ENCODE measurements at places on chromosomes 11 and 22.

- DNase-seq = no peak
Measured at GRCh38 chr11:31814176-31814868, 3.2 kb upstream of the PAX6 start.

- DNase-seq = peak; percentile 18
Measured at GRCh38 chr11:62337303-62338181, at the start of gene ASRGL1. Gene ASRGL1, plus strand, starts transcription at chr11:62337448. Its CDS starts 530 bp downstream, at chr11:62337978.

DNA sequence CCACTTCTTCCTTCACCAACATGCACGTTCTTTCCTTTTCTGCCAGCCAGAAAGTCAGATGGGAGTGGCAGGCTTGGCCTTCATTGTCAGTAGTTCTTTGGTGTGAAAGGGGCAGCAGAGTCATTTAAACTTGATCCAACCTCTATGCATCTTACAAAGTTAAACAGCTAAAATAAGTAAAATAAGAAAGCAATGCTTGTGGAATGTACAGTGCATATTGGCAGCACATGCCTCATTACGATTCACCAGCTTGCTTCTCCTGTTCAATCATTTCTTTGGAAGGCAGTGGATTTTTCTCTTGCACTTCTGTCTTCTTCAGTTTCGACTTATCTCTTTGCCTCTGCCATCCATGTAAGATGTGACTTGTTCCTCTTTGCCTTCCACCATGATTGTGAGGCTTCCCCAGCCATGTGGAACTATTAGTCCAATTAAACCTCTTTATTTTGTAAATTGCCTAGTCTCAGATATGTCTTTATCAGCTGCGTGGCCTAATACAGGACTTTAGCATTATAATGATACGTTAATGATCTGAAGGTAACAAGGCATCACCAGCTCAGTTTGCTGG is 14.8 kb downstream of the LGALS12 start:
- no peak for DNase-seq

DNA sequence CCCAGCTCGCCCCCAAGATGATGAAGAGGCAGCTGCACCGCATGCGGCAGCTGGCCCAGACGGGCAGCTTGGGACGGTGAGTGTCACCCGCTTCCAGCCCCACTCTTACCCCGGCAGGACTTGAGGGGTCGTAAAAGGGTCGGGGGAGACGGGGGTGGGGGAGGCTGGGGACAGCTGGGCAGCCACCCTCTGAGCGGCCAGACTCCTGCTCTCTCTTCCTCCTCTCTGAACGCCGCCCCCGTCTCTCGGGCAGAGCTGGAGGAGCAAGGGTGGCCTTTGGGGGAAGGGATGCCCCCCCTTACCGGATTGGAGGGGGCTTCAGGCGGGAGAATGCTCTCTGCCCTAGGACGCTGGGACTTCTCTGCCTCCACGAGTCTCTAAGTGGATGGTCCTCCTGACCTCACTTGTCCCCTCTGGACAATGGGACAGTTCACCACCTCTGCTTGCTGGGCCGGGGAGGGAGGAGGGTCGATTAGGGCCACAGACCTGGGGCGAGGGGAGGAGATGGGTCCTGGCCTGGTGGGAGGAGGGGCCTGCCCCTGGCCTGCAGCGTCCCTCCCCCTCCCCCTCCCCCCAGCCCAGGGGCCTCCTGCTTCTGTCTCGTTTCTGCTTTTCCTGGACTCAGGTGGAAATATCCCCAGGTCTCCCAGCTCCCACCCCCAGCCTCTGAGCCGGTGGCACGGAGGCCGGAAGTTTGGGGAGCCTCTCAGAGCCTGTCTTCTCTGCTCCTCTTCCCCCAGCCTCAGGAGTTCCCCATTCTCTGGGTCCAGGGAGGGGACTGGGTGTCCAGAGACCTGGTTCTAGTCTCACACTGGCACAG is 512 bp downstream of the SH3BP1 start:
- DNase-seq = no peak

DNA sequence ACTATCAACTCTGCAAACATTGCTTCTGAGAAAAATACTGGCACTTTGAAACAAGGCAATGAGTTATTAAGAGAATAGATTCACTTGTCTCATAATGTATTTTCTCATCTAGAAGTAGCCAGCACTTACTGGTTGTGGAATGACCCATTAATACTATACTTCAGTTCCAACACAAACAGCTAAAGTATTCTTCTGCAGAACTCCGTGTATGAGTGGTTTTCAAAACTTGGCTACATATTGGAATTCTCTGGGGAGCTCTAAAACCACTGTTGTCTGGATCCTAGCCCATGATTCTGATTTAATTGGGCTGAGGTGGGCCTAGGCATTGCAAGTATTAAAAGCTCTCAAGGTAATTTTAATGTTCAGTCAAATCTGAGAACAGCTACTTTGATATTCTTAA is 1416.4 kb upstream of the RAG2 start:
- DNase-seq = no peak

DNA sequence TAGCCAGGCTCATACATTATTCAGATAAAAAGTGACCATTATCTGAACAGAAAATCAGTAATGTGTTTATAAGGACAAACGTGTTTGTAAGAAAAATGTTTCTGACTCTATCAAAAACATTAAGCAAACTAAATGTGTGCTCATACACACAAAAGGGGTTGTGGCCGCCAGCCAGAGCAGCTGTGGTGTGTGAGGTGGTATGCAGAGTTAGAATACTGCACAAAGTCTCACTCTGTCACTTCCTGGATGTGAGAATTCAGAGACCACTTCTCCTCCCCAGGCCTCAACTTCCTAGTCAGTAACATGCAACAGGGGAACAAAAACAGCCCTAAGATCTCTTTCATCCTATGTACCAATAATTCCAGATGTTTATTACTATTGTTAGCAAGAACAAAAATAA is 9.4 kb downstream of the OR5B21 start:
- no peak for DNase-seq

DNA sequence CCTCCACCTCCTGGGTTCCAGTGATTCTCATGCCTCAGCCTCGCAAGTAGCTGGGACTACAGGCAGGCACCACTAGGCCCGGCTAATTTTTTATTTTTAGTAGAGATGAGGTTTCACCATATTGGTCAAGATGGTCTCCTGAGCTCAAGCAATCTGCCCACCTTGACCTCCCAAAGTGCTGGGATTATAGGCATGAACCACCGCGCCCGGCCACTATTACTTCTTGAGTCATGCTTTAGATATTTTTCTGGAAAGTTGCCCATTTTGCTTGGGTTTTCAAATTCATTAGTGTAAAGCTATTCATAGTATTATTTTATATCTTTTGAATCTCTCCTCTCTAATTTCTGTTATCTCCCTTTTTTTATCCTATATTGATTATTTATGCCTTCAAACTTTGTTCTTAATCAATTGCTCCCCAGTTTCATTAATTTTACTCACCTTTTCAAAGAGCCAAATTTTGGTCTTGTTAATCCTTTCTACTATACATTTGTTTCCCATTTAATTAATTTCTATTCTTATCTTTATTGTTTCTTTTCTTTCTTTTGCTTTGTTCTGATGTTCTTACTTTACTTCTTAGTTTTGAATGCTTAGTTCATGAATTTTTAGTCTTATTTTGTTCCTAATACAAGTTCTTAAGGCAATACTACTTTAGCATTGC is 10.3 kb upstream of the RAC2 start:
- no peak for DNase-seq

GRCh38 chr11:12746593-12747097 is 72.4 kb downstream of the TEAD1 start:
- no peak for DNase-seq

DNA sequence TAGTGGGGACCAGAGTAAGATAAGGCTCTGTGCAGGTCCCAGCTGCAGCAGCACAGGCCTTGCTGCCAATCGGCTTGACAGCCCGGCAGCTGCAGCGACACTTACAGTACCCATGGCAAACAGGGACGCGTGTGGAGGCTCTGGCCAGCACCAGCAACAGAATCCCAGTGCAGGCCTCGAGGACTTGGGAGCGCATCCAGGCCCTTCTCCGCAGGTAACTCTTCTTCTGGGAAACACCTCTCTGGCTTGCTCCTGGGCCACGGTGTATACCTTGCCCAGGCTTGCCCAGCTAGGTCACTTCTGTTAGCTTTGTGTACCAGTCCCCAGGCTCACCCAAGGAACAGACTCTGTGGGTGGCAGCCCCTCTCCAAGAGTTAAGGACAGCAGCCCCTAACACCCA is 126.7 kb downstream of the CTTN start:
- no peak for DNase-seq

- no peak for DNase-seq
Measured at GRCh38 chr11:45851228-45851627, 4.0 kb downstream of the CRY2 start.

DNA sequence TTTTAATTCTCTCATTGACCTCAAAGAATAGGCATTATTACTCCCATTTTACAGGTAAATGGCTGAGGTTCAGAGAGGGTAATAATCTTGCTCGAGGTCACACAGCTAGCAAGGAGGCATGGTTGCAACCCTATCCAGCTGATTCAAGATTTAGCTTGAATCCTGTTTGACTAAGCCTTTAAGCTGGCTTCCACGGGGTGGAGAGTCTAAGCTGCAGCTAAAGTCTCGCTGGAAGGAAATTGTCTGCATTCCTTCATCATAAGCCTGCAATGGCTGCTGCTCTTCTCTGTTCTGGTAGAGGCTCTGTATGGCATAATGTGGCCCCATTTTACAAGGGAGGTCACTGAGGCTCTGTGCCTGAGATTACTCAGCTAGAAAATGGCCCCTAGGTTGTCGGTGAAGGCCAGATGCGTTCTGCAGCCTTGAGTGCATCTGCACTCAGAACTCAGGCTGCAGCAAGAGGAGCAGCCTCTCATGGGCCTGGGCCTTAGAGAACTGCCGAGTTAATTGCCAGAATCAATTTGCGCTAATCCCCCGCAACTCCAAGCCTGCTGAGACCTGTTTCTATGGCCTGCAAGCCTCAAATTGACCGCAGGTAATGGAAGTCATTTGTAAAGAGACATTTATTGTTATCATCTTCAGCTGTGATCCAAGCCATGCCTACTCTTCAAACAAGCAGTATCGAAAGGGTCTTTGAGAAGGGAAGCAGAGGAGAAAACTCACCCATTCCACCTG is 44.1 kb upstream of the SEZ6L start:
- no peak for DNase-seq

GRCh38 chr11:2135018-2135569 is 4.1 kb downstream of the IGF2 start:
- DNase-seq = no peak

DNA sequence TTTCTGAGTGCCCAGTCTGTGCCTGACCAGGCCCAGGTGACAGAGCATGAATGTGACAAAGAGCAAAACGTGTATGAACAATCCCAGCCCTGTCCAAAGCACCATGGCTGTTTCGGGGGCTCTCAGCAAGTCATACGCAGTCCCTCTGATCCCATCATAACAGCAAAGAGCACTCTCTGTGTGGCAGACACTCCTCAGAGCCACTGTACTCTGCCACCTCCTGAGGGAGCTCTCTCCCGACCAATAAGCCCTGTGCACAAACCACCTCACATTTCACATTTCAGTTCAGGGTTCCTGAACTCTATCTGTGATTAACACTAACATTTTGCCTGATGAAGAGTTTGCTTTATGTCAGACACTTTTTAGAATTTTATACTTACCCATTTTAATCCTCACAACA is 6.6 kb downstream of the DGCR2 start:
- no peak for DNase-seq

DNA sequence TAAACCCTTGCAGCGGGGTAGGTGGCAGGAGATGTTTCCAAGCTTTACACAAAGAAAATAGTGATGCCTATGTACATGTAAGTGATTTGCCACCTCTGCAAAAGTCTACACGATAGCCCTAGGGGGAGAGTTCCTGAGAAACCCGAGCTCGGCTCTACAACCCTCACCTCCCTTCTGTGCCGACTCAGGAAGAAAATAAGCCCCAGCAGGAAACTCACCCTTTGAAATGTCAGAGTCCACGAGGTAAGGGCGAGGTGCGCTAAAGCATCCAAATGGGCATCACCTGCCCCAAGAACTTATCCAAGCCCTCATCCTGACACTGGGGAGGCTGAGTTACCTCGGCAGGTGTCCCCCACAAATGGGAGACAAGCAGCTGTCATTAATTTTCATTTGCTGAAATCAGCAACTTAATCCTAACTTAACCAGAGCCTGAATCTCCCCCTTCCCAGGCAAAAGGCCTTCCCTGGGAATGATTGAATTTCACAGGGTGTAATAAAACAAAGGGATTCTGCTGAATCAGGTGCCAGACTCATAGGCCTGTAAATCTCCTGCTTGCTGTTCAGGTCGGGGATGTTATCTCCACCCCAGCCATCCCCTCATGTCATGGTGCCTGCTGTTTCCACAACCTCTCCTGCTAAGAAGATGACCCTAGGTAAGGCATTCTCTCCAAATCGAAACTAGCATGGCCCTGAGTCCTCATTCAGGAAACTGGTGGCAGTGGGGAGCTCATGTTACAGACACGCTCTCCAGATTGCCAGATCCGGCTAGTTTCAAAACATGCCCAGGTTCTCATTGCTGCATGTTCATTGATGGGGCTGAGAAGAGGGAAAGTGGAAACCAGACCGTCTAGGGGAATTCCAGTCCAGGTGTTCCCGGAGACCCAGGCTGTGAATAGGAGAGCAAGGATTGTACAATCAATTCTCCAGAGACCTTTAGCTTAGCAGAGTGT is 105.3 kb upstream of the KIRREL3 start:
- no peak for DNase-seq

DNA sequence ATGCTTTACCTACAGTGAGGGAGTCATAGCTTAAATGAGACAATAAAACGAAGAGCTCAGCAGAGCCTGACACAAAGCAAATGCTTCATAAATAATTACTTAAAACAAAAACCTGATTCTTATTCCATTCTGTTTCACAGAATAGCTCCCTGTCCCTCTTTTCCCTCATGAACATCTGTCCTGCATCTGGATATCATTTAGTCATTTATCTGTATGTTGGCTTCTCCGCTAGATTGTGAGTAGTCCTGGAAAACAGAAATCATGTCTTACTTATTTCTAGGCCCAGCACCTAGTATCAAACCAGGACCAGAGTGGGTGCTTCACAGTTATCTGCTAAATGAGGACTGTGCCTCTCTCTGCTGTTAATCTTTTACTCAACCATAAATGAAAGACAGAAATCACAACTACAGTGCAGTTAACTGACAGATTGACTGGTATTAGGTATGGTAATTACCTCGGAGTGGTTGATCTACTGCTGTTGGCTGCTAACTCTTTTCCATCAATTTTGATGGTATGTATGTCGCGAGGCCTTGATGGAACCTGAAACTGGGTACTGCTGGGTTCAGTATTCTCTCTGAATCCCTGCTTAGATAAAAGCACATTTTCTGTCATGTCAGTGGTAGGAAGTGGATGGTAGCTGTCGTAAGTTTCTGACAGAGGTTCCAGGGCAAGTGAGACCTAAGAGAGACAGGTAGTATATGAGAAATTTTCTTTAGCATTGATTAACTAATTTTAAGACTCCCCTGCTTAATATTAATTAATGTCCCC is 31.5 kb downstream of the C2CD3 start:
- DNase-seq = no peak

GRCh38 chr11:99773646-99774045 is 752.9 kb downstream of the CNTN5 start:
- no peak for DNase-seq

DNA sequence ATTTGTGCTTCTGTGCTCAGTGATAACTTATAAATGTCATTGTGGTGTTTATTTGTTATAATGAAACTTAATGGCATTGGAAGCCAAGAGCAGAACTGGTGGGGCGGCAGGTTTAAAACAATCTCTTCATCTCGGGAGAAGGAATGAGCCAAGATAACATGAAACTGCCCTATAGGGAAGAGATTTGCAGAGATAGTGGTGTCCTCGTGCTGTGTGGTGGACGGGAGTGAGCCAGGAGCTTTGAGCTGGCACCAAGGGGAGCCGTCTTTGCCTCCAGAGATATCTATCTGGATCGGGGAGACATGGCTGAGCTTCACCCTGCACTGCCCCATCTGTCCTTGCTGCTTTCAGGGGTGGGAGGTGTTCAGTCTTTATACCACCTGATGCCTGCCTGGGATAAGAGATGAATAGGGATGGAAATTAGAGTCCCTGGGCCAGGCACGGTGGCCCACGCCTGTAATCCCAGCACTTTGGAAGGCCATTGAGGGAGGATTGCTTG is 189.6 kb downstream of the ST3GAL4 start:
- DNase-seq = no peak
